ENCODE measurements at places on chromosomes 16 and 17.

GRCh38 chr16:14301169-14302030 is 230.3 kb downstream of the MRTFB start:
- no peak for DNase-seq

GRCh38 chr17:32914181-32914580 is 13.8 kb upstream of the TMEM98 start:
- DNase-seq = peak; percentile 63

DNA sequence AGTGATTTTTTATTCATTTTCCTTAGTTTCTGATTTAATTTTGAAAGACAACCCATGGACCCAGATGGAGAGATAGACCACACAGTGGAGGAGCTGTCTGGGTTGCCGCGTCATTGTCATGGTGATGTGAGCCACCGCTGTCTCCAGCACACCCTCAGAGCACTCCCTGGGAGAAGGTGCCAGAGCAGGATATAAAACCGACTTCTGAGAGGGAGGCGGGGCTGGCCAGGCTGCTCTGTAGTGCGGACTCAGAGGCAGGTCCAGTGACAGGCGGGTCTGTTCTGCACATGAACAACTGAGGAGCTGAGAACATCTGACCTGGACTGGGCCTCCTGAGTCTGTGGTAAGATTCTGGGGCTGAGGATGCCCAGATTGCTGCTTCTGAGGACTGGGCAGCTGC is 216.3 kb upstream of the NLRP1 start:
- DNase-seq = no peak

DNA sequence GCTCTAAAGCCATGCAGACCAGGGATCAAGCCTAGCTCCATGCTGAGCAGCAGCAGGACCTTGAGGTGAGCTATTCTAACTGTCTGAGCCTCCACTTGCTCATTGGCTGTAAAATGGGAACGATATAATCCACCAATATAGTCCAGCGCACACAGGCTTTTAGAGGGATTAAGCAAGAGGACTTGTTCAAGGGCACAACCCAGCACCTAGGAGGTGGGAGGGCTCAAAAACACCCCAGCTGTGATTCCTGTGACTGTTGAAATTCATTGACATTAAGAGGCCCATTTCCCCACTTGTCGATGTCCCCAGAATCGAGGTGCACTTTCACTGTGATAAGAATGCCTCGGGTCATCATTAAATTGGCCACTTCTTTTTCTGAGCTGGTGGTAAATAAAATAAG is 4.1 kb downstream of the USH1G start:
- no peak for DNase-seq

DNA sequence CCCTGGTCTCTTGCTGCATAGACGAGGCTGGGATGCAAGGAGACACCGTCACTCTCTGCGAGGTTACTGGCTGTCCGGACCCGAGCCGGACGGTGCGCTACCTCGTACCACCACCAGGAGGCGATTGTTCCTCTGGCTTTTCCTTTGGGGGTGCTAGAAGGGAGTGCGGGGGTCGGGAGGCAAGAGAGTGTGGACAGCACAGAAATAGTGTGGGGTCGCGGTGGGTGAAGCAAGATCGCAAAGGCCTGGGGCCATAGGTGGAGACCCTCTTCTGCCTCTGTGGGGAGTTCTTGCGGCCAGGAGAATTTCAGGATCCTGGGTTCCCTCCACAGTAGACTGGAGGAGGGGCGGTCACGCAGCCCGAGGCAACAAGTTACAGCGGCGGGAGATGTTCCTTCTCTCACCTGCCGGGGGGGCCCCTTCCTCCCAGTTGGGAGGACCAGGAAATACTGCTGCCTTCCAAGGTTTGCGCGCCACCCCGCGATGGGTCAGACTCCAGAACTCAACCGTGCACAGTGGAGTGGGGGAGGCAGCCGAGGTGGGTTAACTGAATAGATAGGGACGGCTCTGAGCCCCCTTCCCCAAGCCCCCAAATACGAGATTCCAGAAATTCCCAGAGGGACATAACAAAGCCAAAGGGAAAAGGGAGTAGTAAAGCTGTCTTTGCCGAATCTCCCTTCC is 6.9 kb downstream of the PHOSPHO1 start:
- DNase-seq = peak; percentile 91

DNA sequence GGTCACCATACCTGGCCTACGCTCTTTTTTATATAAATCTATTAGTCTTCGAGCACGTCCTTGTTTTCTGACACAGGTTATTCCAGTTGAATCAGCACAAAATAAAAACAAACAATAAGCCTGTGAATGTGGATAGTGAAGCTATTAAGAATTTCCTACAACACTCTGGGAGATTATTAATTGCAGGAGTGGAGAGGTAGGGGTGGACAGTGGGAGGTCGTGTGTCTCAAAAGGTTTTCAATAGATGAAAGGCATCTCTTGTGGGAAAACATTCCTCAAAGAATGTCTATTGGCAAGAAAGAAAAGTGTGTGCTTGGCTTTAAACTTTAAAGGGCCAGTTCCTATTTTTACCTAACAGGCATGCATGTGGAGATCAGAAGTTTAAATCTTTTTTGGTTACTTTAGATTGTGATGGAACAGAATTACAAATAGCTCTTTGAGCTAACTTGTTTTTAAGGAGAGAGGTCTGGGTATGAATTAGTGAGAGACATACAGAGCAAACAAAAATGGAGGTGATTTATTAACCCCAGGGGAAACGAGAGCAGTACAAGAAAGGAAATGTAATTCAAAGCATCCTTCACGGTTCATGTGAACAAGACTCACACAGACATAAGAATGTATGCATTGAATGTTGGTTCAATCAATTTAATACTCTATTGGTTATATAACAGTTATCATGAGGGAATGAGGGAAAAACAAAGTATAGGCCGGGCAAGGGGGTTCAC is 9.0 kb downstream of the SMYD4 start:
- no peak for DNase-seq
